Adipocyte (in vitro differentiated cells): ENCODE measurements at places on chromosomes 3 and 15.
A peak's percentile ranks its signal among the peaks of the same experiment; 100 is the strongest.

- no peak for DNase-seq
These were observed 112.2 kb downstream of the FEZF2 start for GRCh38 chr3:62261121-62261520.

DNA sequence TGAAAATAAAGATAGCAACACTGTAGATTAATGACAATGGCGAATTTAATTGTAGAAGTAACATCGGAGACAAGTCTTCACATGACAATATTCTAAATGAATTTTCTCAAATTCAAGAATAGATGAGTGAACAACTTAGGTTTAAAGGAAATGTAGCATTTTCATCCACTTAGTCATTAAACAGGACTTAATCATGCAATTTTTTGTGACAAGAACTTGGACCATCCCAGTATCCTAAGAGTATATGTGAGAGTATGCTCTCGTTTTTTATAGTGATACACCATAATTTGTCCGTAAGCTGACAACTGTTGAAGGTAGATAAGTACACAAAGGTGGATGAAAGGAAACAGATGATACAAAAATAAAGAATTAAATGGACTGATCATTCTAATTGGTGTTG is 81.5 kb downstream of the DLG1 start:
- no peak for DNase-seq

DNA sequence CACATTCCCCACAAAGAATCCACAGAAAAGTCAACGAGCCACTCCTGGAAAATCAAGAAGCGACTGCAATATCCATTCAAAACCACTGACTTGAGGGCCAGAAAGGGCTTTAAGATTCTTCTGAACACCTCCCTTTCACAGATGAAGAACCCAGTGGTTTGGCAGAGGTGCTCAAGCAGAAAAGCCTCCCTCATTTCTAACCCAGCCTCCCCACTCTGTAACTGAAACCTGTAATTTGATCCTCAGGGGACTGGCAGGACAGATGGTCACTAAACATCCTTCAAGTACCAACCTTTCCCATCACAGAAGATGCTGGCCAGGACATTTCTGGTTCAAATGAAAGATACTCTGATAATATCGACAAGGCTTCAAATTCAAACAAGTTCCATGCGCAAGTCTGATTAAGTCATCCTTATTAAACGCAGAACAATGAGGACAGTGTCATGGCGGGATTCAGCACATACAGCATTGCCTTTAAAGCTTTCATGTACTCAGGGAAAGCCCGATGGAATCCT is 5.5 kb downstream of the SEMA5B start:
- no peak for DNase-seq

DNA sequence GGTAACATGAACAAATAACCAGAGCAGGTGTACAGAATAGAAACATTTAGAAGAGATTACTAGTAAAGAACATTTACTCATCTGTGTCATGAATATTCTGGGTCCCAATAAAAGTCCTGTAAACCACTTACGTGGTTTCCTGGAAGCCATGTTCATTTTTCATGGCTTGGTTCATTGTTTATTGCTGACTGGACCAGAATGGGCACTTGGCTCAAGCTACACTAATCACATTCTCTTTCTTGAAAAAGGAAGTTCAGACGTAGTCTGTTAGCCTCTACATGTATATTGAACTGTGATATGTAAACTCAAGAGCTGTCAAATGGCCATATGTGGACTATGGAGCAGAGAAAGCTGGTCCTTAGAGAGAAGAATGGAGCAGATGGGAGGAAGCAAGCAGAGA is 138.3 kb upstream of the FAM3D start:
- DNase-seq = no peak

- no peak for DNase-seq
These were observed 38.1 kb upstream of the LMOD3 start for GRCh38 chr3:69160525-69160924.

DNA sequence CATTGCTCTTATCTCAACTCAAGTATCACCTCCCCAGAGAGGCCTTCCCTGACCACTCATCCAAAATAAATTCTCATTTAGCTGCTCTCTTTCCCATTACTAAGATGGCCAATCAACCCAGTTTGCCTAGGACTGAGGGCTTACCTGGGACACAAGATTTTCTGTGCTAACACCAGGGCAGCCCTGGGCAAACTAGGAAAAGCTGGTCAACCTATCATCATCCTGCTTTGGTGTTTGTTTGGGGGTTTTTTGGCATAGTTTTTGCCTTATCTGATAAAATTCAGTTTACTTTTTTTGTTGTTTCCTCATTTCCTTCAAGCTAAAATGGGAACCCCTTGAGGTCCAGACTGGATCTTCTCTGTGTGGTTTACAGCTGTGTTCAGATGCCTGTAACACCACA is 131.4 kb upstream of the NR2F2 start:
- DNase-seq = no peak

DNA sequence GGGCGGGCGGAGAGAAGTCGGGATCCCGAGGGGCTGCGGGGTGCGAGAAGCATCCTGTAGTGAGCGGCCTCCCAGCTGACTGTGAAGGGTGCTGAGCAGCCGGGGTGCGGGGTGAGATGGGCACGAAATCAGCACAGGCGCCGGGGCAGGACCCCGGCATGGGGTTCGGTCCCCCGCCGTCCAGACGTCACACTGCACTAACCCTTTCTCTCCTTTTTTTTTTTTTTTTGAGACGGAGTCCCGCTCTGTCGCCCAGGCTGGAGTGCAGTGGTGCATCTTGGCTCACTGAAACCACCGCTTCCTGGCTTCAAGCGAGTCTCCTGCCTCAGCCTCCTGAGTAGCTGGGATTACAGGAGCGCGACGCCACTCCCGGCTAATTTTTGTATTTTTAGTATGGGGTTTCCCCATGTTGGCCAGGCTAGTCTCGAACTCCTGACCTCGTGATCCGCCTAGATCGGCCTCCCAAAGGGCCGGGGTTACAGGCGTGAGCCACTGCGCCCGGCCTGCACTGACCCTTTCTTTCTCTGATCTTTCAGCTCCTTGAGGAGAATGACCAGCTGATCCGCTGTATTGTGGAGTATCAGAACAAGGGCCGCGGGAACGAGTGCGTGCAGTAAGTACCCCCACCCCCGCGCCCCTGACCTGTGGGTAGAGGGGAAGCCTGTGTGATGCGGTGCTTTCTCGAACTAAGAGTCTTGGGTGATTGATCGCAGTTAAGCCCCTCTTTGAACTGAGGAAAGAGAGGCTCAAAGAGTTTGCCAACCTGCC is 513 bp downstream of the SS18L2 start:
- DNase-seq = peak; percentile 48

- DNase-seq = peak; percentile 29
These were observed 9.6 kb downstream of the CLDND1 start for GRCh38 chr3:98513091-98513511.

DNA sequence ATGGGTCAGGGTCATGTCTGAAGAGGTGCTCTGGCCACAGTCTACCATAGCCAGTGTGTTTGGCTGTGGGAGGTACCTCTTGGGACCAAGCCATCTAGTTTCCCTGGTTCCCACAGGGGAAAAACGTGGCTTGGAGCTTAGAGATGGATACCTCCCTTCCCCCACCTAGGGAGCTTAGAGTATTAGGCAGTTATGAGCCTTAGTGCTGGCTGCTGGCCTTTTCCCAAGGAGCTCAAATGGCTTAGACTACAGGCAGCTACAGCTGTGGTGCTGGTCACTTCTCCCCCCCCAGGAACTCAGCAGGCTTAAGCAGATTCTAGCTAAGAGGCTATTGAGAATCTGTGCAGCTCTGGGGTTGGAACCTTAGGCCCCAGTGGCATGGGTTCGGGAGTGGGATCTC is 591.2 kb downstream of the NSUN3 start:
- no peak for DNase-seq

- peak; percentile 85 for DNase-seq
These were observed 440.7 kb upstream of the THBS1 start for GRCh38 chr15:39140060-39140604.
